ENCODE measurements at places on chromosomes 16 and 17.

- DNase-seq = no peak
These were observed 53.5 kb downstream of the TIMM22 start for GRCh38 chr17:1050246-1050995.

- DNase-seq = no peak
These were observed 27.1 kb upstream of the SCNN1B start for GRCh38 chr16:23274968-23275367.

DNA sequence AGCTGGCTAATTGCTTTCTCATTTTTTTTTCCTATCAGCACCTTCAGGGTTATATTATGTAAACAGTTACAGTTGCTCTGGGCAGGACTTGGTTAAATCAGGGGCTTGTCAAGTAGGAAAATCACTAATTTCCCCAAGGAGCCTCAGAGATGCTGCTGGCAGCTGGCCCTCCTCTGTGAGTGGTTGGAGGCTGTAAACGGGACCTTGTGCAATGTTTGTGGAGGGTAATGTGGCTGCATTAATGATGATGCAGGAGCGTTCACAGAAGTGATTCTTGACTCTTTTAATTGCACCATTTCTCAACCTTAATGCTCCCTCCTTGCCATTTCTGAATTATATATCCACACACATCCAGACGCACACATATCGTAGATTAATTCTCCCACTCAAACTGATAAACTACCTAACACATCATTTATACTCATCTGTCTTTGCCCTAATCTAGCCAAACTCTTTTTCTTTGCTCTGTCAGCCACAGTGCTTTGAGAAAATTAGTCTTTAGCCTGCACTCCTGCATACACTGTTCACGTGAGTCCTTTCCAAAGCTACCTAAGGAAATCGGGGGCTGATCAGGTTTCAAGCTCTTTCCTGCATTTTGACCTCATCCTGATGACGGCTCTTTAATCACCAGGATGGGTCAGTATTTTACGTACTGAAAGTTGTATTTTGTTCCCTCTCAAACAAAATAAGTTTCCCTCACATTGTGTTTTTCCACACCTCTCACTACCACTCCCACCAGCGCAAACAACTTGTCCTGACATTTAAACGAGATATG is 154.4 kb upstream of the PIRT start:
- no peak for DNase-seq

DNA sequence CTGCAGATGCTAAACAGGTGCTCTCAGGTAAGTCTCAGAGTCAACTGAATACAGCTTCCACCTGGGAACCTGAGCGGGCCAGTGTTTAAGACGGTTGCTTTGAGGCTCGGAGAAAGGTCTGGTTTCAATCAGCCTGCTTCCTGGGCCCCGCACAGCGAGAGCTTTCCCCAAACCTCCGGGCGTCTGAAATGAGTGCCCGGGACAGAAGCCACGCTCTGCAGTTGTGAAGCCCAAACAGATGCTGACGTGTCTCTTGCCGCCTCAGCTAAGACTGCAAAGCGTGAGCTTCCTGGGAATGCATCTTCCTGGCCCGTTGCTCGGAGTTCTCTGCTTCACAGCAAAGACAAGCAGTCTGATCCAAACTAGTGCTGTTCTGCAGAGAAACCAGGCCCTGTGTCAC is 36.7 kb downstream of the PLXDC1 start:
- peak; percentile 13 for DNase-seq

DNA sequence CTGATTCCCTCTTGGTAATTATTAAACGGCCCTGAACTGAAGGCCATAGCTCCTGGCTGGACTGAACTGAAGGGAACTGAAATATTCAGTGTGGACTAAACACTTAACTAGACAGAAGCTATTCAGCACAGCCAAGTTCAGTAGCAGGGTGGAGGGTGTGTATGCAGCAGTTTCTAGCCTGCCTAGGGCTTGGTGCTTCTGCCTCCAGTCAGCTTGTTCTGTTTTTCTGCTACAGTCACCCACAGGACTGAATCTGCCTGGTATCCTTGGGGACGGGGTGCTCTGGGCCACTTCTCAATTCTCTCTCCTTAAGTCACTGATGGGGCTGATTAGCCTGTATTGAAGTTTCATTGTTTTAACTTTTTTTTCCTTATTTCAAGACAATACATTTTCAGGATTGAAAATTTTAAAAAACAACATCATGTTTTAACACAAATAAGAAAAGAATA is 77.1 kb downstream of the WWP2 start:
- DNase-seq = no peak

GRCh38 chr17:9360677-9361081 is 214.9 kb downstream of the STX8 start:
- DNase-seq = no peak

- DNase-seq = no peak
These were observed 157.4 kb downstream of the IRX5 start for GRCh38 chr16:55088098-55088497.
